DMS79 treated with DMSO at 0.1 percent for 48 hours (cell line): ENCODE measurements at places on chromosomes 4 and X.

- DNase-seq: no peak
Measured at GRCh38 chr4:13464543-13464942, 19.6 kb downstream of the RAB28 start.

DNA sequence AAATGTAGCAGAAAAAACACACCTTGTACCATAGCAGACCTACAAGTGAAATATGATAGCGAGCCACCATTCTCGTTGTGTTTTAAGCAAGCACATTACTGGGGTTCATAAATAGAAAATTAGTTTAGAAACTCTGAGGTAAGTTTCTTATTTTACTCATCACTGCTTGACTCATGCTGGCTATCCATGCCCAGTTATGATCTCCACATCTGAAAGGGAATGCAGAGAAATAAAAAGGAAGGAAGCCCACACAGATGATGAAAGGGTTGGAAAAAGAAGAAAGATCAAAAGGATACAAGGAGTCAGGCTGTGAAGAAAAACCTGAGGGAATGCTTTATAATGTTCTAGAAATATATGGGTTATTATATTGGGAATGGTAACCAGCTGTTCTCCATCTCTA, 54.5 kb downstream of the CAMK2D start:
- no peak for DNase-seq

GRCh38 chr4:81960961-81961360, 412.8 kb downstream of the HNRNPD start:
- no peak for DNase-seq

GRCh38 chr4:54139332-54139731, 39.4 kb downstream of the GSX2 start:
- no peak for DNase-seq

GRCh38 chr4:163959932-163960331, 465.4 kb downstream of the TMA16 start:
- DNase-seq: no peak

DNA sequence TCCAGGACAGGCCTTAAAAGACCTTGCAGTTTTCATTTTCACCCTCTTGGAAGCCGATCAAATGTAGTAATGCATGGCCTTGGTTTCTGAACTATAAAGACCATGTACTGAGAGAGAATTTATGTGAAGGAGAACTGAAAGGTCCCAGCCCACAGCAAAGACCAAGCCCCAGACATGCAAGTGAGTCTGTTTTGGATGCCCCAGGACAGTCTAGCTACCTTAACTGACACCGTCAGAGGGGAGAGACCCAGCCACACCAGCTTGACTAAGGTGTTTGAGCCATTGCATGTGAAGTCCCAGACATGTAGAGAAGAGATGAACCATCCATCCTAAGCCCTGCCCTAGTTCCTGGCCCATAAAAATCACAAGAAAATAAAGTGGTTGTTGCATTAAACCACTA, 316.8 kb upstream of the GATB start:
- DNase-seq: no peak

- no peak for DNase-seq
Measured at GRCh38 chrX:10549280-10549679, 71.1 kb downstream of the MID1 start.

DNA sequence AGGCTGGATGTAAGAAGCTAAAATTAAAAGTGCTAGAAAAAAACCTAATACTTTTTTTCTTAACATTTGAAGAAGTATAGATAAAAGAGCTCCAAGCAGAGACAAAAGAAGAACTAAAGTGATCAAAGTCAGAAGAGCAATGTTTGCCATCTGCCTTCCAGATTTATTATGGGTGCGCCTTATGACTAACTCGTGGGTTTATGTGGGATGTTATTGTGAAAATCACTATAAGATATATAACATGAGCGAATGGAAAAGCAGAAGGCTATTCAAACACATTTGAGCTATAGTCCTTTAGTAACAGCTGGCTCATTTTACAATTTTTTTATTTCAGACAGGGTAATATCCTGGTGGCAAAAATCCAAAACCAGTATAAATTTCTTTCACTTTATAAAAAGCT, 1040.7 kb downstream of the RAPGEF2 start:
- DNase-seq: no peak

DNA sequence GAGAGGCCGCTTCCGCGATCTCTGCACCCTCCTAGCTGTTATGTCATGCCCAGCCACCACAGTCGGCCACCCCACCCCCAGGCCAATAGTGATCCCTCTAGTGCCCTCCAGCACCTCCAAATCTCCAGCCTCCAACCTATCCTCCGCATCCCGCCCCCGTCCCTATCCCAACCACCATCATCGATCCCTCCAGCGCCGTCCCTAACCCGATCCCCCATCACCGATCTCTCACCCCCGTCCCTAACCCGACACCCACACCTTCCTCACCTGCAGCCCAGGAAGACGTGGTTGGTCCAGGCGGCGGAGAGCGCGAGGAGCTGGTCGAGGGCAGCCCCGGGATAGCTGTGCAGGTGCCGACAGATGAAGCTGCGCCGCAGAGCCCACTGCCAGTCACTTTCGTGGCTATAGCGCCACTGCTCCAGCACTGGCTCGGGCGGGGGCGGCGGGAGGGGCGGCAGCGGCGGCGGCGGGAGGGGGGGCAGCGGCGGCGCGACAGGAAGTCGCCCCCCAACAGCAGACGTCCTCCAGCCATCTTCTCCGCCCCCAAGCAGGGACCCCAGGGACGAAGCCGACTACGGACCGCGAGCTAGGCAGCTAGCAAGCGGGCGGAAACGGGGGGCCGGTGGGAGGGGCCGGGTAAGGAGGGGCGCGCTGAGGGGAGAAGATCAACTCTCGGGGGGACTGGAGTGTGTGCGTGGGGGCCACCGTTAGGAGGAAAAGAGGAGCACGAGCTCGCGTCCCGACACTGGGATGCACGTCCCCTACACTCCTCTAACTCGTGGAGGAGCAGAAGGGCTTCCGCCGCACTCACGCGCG, 552 bp downstream of the NKRF start:
- no peak for DNase-seq

DNA sequence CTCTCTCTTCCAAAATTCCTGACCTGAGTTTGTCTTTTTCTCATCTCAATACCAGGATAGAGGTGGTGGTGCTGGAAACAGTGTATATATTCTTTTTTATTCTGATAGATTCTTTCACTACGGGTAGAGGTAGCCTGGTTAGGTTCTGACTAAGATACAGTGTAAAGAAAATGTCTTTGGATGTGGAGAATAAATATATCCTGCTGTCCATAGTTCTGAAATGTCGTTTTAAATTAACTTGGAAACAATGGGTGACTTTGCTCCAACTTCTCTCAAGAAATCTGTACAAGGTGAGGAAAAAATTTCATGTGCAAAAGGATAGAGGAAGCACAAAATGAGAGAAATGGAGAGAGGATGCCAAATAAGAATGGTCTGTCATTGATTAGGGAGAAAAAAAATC, 546.1 kb downstream of the GBA3 start:
- DNase-seq: no peak

GRCh38 chr4:3291969-3292570, 751 bp upstream of the RGS12 start:
- DNase-seq: no peak

GRCh38 chr4:98606894-98607293, 51.5 kb downstream of the TSPAN5 start:
- no peak for DNase-seq

DNA sequence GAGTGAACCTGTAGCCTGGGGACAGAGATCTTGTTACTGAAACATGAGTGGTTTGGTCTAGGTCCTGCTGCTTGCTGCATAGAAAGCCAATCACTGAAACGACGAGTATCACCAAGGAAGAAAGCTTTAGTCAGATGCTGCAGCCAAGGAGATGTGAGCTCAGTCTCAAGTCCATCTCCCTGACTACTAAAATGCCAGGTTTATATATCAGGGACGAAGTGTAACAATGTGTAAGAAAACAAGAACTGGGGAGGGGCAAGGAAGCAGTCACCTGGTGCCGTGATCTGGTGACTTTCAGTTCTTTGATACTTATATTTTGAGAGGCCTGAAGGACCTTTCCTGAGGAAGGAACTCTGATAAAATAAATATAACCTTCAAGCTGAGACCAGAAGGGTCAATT, 19.6 kb upstream of the ABRAXAS1 start:
- DNase-seq: no peak

- no peak for DNase-seq
Measured at GRCh38 chr4:164931551-164932324, 45.7 kb downstream of the TRIM61 start.

DNA sequence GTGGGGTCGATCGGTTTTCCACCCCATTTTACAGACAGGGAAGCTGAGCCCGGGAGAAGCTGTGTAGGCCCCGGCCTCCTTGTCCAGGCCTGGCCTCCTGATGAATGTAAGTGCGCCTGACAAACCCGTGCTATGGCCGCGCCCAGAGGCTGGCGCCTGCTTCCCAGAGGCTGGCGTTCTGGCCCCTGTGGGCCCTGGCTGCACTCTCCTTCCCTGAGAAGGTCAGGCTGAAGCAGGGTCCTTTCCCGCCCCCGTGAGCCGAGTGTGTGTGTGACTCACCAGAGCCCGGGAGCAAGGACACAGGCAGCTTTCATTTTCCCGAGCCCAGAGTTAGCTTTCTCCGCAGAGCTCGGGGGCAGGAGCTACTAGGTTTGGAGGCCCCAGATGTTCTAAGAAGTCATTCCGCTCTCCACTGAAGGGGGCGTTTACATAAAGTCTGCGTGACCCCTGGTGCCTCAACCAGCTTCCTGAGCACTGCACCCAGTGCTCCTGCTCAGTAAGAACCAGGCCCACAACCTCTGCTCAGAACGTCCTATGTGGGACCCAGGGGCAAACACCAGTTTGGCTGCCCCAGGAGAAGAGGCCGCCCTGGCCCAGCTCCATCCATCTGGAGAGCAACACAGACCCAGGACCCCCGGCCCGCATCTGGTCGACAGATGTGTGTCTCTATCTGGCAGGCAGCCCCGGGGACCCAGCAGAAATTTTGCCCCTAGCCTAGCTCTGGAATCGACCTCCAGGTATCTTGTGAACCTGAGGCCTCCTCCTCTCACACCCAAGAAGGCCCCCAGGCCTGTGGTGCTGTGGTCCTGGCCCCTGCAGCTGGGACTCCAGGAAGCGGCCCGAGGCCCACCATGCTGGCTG, 13.6 kb downstream of the UVSSA start:
- DNase-seq: no peak

DNA sequence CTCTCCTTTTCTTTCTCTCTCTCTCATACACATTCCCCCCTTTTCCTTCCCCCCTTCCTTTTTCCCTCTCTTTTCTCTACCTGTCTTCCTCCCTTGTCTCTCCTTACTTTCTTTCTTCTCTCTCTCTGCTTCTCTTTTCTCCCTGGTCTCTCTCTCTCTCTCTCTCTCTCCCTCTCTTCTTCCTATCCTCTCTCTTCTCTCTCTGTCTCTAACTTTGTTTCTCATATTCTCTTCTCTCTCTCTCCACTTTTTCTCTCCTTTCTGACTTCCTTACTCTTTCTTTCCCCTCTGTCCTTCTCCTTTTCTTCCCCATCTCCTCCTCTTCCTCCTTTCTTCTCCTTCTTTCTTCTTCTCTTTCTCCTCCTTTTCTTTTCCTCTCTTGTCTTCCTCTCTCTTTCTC, 103.4 kb downstream of the ARSF start:
- no peak for DNase-seq

DNA sequence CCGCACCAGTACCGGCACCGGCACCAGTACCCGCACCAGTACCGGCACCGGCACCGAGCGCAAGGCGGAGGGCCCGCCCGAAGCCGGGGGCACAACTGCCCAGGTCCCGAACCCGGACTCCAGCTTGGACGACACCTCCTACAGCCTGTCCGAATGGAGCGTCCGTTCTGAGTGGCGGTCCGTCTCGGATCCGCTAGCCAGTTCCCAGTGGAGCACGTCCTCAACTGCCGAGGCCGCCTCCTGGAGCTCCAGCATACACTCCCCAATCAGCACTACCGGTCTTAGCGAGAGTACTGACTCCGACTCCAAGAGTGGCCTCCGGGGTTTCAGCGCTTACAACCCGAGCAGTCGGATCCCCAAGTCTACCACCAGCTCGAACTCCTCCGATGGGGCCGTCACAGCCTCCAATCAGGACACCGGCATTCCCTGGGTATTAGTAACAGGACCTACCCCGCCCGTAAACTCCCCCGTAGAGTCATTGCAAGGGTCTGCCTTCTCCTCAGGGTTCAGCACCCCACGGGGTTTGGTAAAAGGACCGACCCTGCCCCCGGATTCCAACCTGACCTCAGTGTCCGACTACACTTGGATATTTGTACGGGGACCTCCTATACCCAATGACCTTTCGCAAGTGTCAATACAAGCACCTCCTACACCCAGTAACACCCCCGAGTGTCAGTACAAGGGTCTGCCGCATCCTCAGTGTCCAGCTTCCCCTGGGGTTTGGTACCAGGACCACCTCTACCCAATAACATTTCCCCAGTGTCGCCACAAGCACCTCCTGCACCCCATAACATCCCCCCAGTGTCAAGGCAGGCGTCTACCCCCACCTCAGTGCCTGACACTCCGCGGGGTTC, 721 bp upstream of the MAOA start:
- DNase-seq: no peak

- peak; percentile 68 for DNase-seq
Measured at GRCh38 chrX:115372152-115372551, 82.6 kb downstream of the LUZP4 start.

GRCh38 chr4:38570647-38571276, 93.2 kb upstream of the KLF3 start:
- no peak for DNase-seq

GRCh38 chr4:143599827-143600226, 86.3 kb downstream of the SMARCA5 start:
- DNase-seq: no peak

- DNase-seq: no peak
Measured at GRCh38 chr4:156732634-156733033, 239.0 kb downstream of the PDGFC start.

DNA sequence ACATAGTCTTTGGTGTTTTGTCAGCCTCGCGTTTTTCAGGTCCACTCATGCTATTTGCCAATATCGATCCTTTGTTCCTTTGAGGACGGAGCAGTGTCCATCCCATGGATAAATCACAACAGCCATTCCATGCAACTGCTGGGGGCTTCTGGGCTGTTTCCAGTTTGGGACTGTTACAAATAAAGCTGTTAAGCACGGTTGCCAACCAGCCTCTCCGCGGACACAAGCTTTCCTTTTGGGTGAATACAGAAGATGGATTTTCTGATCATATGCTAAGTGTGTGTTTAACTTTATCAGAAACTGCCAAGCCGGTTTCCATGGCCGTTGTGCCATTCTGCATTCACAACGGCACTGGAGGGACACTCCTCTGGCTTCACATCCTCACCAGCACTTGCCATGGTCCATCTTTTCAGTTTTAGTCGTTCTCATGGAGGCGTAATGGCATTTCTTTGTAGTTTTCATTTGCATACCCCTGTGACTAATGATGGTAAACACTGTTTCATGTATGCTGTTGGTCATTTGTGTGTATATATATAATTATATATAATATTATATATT, 67.8 kb downstream of the ABLIM2 start:
- no peak for DNase-seq
